Head of caudate nucleus (tissue), 42 donors: ENCODE measurements at places on chromosomes 3 and 15.

DNA sequence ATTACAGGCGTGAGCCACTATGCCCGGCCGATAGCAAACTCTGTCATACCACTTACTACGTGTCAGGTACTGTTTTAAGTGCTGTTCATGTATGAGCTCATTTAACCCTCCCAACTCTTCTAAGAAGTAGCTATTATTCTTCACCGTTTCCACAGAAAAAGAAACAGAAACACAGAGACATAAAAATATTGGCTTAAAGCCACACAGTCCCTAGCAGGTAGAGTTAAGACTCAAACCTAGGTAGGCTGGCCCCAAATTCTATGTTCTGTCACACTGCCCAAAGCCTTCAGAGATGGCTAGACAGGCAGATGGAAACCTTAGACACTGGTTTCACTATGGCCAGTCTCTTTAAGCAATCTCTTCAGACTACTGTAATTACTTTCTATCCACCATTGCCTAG is 149.8 kb upstream of the KCNMB2 start:
- no peak for DNase-seq

- DNase-seq: no peak
Observed at GRCh38 chr3:2923390-2923789, 186.8 kb downstream of the IL5RA start.

DNA sequence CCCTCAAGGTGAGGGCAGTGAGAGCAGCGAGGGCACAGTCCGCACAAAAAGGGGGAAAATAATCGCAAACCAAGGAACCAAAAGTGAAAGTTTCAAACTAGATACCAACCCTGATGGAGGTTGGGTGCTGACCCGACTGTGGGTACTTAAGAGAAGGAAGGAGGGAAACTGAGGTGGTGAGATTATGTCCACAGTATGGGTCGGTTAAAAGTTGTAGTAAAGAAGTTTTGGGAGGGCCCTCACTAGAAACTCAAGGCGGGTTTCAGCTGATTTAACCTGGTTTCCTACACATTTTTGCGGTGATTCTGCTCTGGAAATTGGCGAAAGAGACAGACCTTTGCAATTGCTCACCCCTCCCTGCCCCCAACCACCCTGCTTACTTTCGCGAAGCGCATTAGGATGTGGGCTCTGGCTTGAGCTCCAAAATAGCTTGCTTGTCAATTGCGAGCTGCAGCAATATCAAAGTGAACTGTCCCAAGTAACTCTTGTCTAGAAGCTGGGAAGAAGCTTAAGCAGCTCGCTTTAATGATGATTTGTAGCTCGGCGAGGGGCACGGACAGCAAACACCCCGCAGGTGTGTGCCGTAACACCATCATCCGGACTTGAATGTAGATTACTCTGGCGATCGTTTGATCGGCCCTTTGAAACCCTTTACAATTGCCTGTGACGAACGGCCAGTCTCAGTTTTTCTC is 15.8 kb downstream of the SOX2 start:
- DNase-seq: no peak

- DNase-seq: no peak
Observed at GRCh38 chr15:52199271-52199670, 8.1 kb upstream of the GNB5 start.

- DNase-seq: no peak
Observed at GRCh38 chr3:185914911-185915629, 22.7 kb downstream of the TRA2B start.

GRCh38 chr3:197501496-197501878 is 54.3 kb downstream of the BDH1 start:
- peak; percentile 41 for DNase-seq

GRCh38 chr15:73617301-73617831 is 15.8 kb downstream of the NPTN start:
- no peak for DNase-seq

DNA sequence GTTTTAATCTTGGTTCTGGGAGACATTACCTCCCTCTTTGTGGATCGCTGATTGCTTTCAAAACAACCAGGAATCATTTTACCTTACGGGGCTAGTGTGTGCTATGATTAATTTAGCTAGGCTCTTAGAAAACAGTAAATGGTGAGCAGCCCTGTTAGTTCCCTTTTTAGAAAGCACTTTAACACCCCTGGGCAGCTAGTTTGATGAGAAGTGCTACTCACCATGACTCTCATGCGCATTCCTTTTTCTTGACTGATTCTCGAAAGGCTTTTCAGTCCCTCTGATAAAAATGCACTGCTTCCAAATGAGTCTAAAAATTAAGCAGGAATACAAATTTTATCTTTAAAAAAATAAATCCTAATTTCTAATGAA is 75.3 kb upstream of the LEKR1 start:
- no peak for DNase-seq

DNA sequence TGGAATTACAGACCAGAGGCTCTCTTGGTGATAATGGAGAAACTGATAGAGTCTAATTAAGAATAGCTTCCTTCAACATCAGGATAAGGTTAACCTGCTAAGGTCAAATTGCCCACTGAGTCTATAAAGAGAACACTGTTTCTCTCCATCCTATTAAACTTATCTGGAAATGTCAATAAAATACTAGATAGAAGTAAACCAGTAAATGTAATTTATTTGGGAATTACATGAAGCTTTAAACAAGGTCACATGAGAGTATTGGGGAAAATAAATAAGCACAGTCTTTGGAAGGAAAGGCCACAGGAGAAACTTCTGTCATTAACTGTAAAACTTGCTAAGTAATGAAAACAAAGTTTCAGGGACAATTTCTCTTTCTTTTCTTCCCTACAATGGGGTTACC is 118.5 kb downstream of the DPH6 start:
- no peak for DNase-seq

- DNase-seq: no peak
Observed at GRCh38 chr15:43529141-43529540, 11.7 kb downstream of the MAP1A start.

DNA sequence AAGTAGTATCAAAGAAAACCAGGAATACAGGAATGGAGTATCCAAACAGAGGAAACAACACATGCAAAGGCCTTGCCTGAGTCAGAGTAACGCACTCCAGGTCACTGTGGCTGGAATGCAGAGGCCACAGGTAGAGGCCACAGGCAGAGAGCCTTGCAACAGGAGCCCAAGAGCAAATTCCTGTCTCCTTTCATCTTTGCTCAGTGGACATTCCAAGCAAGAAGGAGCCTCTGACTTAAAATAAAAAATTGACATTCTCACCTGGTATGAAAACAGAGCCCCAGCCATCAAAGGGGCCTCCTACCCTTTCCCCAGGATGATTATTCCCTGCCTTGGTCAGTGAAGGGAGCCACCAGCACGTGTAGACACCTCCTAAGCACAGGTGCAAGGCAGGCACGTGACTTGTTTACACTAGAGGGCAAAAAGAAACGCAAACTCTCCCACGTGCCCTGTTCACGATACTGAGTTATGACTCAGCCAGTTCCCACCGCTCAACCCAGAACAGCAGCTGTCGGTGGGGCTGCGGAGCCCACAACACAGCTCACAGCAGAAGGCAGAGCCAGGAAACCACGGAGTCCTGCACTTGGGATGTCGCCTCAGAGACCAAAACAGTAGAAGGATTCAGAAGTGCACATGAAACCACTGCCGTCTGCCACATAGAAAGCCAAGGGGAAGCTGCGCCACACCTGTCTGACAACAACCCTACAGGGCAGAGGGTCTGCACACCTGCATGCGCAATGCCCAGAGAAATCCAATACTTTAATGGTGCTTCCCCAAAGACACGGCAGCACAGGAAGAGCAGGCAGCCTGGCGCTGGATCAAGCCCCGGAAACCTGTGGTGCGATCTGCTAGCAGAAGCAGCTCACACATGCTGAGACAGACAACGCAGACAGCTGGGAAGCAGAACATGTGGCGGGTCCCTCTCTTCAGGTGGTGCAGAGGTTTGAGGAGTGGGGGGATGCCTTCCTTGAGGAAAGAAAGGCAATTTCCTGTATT is 52.1 kb downstream of the ITGB5 start:
- no peak for DNase-seq

DNA sequence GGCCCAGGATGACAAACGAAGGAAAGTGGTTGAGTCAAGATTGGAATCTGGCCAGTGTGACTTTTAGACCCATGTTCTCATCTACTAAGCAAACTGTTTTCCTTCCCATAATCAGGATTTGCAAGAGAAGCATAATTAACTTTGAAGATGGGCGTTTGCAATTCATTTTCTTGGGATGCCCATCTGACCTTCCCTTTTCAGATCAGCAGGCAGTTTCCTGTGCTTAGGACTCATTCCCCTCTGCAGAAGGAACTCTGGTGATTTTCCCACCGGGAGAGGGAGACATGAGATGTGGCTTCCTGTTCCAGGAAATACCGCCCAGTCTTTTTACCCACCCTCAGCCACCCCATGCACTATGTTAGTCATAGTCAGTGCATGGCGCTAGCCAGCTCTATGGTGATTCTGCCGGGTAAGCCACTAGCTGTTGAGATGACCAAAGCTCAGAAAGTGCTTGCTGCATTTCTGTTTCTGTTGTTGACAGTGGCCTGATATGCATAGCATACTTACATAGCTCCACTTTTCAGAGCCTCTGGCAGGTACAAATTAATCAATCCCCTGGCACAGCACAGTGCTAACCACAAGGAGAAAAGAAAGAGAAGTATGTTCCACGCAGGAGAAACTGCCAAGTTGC is 129.4 kb downstream of the VGLL4 start:
- DNase-seq: no peak

GRCh38 chr15:81398910-81399551 is 25.0 kb upstream of the TMC3 start:
- DNase-seq: no peak

DNA sequence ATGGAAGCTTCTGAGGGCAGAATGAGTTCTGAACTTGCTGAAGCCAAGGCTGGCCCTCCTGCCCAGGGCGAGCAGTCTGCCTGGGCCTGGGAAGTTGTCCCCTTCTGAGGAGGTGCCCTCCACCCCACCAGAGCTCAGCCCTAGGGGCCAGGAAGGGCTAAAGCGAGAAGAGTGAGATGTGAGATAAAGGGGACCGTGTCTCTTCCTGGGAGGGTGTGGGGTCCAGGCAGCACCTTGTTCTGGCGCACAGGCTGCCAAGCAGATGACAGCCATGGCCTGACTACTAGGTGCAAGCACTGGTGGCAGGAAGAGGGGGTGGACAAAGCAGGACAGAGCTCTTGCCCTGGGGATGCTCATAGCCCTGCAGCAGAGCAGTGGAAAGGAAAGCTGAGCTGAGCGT is 3.7 kb downstream of the PAK6 start:
- DNase-seq: no peak

DNA sequence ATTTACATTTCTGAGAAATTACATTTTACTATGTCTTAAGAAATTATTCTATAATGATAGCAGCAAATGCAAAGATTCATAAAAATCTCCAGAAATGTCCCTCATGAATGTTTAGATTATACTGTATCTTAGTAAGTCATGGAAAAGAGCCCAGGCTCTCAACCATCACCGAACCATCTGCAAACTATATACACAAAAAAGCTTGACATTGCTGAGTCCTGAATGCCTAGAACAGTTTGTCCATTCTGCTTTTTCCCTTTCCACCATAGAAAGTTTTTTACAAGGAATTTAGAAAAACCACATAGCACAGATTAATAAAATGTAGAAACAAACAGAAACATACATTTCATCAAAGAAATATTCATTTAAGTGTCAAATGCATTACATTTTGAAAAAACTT is 83.6 kb downstream of the MYO9A start:
- no peak for DNase-seq

GRCh38 chr3:57756528-57757401 is 656 bp downstream of the SLMAP start:
- peak; percentile 33 for DNase-seq

- no peak for DNase-seq
Observed at GRCh38 chr3:152943645-152944044, 108.7 kb downstream of the P2RY1 start.

DNA sequence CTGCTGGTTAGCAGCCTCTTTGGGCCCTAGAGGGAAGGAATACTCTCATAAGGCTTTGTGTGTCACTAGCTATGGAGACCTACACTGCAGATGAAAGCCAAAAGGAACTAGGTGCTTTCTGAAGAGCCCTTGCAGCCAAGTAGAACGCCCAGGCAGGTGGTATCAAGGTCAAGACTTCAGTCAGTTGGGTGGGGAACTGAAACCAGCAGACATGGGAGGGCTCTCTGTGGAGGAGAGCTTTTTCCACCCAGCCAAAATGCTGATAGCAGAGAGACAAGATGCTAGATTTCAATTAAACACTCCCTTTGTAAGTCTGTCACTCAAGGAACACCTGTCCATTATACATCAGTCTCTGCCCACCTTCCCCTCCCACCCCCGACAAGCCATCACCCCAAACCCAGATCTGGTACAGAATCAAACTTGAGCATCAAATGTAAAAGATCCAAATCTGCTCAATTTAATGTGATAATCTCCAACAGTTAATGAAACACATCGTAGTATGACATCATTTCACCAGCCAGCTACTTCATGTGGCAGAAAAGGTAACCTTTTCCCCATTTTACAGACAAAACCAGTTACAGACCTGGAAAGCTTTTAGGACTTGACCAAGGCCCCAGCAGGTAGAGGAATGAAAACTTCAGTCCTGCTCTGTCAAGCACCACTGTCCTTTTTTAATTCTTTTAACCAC is 14.6 kb downstream of the MRPS25 start:
- DNase-seq: no peak

- no peak for DNase-seq
Observed at GRCh38 chr3:130669740-130670139, 76.9 kb downstream of the PIK3R4 start.

DNA sequence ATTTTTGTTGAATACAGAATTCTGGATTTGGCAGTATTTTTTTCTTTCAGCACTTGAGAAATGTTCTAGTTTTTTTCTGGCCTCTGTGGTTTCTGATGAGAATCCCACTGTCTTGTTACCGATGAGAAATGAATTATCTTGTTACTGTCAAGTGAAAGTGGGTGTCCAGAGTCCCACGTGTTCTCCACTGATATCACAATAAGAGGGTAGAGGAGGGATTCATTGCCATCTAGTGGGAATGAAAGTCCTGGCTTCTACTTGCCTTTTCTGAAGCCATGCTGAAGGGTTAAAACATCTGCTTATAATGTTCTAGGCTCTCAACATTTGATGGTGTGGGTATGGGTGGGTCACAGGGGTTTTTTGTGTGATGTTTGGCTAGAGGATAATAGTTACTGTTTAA is 66.1 kb downstream of the SEC22A start:
- peak; percentile 39 for DNase-seq
